CD4-positive, alpha-beta T cell treated with Interleukin-21 for 1 hour (primary cell): ENCODE measurements at places on chromosomes 12 and 14.

DNA sequence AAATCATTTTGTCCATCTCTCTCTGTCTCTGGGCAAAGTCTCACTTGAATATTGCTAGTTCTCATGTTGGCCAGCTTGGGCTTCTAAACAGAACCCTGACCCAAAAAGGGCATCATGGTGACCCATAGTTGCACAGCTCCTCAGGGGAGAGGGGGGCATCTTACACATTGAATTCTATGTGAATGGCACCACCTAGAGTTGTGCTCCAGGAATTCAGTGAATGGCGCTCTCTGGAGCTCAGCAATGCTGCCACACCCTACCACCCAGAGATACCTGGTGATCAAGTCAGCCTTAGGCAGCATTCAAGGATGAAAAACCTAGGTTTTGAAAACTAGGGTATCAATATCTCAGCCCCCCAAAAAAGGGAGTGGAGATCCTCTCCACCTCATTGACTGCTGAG, 50.6 kb downstream of the SMUG1 start:
- DNase-seq, result no peak

- no peak for DNase-seq
These were observed 40.3 kb downstream of the CFAP251 start for GRCh38 chr12:121958541-121959240.

- DNase-seq, result no peak
These were observed 690 bp downstream of the AKAP6 start for GRCh38 chr14:32329690-32330285.

DNA sequence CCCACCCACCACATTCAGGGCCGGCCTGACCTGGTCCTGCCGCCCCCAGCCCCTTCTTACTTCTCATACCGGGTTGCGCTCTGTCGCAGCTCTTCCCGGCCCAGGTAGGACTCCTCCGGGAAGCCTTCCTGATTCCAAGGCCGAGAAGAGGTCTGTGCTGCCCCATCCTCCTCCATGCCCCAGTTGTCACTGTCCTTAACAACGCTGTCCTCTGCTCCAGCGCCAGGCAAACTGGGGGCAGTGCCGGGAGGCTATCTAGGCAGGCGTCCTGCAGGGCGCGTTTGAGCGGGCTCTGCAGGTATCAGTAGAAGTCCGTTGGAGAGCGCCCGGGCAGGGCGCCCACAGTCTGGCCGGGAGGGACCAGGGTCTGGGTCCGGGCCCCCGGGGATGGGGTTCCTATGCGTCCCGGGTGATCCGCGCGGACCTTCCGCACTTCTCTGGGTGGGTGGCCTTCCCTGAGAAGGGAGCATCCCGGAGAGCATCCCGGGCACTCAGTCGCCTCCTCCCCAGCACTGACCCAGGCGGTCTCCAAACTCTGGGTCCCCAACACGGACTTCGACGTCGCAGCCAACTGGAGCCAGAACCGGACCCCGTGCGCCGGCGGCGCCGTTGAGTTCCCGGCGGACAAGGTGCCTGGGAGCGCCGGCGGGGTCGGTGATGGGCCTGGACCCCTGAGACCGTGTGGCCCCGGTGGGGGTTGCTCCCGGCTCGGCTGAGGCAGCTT, 900 bp downstream of the AMN start:
- no peak for DNase-seq

DNA sequence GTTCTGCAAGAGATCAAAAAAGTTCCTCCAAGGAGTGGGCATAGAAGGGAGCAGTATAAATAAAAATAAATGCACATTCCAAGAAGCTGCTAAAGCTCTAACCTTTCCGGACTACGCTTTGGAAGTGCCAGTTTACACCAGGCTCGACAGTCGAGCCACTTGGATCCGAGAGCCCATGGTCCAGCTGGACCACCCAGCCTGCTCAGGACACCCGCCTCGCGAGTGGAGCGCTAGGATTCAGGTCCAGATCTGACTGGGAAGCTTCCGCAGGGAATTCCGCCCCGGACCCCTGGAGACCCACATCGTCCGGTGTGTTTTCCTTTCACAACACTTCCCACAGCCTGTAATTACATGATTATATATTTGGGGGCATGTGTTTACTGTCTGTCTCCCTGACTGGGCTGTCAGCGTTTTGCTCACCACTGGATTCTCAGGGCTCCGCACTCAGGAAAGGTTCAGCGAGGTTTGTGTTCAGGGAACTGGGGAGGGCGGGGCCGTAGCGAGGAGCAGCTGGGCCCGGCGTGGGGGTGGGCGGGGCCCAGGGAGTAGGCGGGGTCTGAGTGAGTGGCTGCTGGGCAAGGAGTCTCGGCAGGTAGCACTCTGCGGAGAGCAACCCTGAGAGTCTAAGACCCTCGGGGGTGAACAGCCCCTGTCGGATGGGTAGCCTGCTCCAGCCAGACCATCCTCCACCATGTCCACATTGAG, 52.3 kb upstream of the TMEM263 start:
- DNase-seq, result peak; percentile 79

GRCh38 chr14:64841121-64841651, 38.5 kb downstream of the SPTB start:
- DNase-seq, result no peak

DNA sequence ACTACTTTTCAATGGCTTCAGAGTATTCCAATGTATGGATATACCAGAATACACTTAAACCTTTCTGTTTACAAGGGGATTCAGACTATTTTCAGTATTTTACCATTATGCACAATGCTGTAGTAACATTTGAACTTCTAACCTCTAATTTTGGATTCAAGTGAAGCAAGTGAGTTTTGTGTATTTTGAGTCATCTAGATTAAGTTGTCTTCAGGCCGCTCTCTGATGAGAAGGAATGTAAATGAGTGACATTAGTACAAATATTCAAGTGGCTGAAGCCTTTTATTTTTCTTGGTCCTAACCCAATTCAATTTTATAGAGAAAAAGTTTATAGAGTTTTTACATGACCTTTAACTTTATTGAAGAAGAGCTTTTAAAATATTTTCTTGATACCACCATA, 125.6 kb downstream of the PDE3A start:
- no peak for DNase-seq

DNA sequence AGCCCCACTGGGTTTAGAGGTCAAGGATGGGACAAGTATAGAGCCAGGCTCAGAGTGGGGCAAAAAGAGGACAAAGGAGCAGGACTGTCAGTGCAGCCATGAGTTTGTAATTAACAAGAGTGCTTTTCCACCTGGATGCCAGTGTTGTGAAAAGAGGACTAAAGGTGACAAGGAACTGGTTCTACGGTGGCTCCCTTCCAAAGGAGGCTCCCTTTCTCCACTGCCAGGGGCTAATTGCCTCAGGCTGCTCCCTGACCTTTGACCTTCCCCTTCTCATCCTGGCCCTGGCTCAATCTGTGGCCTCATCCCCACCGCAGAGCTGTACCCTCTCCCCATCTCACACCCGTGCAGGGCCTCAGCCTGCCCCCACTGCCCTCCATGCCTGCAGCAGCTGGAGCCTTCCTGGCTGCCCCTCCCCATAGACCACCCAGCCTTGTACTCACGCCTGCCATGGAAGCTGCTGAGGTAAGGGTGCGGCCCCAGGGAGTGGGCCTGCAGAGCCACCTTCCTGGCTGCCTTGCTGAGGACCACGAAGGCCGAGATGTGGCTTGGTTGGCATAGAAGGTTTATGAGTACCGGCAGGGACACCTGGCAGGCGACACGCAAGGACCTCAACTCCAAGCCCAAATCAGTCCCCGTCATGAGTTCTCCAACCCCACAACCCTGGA, 24.8 kb upstream of the FKBP4 start:
- no peak for DNase-seq

- DNase-seq, result no peak
These were observed 19.4 kb downstream of the LPCAT3 start for GRCh38 chr12:6998715-6999451.

DNA sequence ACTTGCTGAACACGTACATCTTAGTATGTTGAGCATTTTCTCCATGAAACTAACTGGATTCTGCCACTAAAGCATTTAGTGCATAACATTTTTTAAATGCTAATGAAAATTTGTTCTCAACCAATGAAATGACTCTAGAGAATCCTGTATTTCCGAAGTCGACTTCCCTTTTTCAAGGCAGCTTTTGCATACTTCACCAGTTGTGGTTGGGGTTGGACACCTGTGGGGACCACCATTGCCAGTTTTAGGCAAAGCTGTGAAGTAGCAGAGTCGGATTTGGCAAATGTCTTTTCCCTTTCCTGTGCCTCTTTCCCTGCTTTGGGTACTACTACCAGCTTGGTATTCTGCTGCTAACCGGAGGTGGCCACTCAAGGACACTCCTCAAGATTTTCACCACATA, 349.2 kb downstream of the BCAT1 start:
- DNase-seq, result no peak

GRCh38 chr12:4649358-4649661, 396 bp downstream of the NDUFA9 start:
- no peak for DNase-seq

DNA sequence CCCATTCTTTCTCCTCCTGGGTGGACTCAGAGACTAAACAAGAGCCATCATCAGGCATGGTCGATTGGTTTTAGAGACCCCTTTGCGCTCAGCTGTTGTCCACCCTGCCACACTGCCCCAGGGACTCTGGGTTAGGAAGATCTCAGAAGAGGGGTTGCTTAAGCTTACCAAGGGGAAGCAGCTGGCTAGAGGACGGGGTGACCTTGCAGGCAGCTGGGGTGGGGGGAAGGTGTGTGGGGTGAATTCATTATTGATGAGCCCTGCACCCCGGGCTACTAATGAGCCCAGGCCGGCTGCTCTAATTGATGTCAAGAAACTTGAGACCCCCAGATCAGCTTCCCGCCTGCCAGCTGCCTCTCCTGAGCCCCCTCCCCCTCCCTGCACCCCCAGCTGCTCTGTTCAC, 8.7 kb upstream of the ZNF385A start:
- DNase-seq, result no peak

GRCh38 chr12:29149691-29150281, 708 bp downstream of the FAR2 start:
- DNase-seq, result no peak

GRCh38 chr12:118302053-118302452, 70.7 kb downstream of the TAOK3 start:
- no peak for DNase-seq

GRCh38 chr14:67512463-67513310, 20.4 kb upstream of the PLEKHH1 start:
- no peak for DNase-seq

- peak; percentile 37 for DNase-seq
These were observed 137.7 kb downstream of the SPTSSA start for GRCh38 chr14:34324363-34324795.
